ENCODE measurements at places on chromosomes 5 and 9. TPM values are rescaled to one million over a fixed set of nuclear protein-coding genes. Genes with fewer than 3 reads are reported as not detected.

- DNase-seq: no peak
Measured at GRCh38 chr9:110947491-110948044, 90.7 kb downstream of the LPAR1 start.

GRCh38 chr9:90219548-90220118 is 423.0 kb downstream of the DIRAS2 start:
- no peak for DNase-seq

DNA sequence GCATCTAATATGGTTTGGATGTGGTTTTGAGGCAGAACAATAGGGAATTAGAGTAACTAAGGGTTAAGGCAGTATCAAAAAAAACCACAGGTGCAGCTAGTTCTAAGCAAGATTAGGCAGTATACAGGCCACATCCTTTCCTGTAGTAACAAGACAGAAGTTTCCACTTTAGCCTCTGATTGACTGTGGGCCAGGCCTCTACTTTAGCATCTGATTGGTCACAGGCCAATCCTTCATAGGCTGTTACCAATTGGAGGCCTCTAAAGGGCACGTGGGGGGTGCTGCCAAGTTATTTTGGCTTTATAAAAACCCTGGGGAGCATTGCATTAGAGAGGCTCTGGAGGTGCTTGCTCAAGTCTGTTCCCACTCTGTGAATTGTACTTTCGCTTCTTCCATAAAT is 144.1 kb upstream of the ST8SIA4 start:
- DNase-seq: no peak

DNA sequence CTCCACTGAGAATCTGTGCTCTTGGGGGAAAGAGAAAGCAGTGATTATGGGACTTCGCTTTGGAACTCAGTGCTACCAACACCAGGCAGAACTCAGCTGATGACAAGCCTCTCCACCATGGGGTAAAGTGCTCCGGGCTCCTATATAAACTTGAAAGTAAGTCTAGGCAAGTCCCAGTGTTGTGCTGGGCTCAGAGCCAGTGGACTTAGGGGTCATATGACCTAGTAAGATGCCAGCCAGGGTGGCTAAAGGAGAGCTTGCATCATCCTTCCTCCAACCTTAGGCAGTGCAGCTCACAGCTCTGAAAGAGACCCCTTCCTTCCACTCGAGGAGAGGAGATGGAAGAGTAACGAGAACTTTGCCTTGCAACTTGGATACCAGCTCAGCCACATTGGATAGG is 35.1 kb upstream of the FREM1 start:
- DNase-seq: no peak

- DNase-seq: no peak
Measured at GRCh38 chr5:78056901-78057514, 237.5 kb downstream of the AP3B1 start.

ANKRD31 gene
- 0.25 TPM for total RNA-seq

ERAP2 gene
- total RNA-seq: 184 TPM

PCDHA9 gene
- total RNA-seq: not detected

EGFLAM gene
- total RNA-seq: under 0.01 TPM

SLC1A1 gene
- total RNA-seq: 39.5 TPM

PRLR gene
- total RNA-seq: 0.35 TPM

ELL2 gene
- 38.6 TPM for total RNA-seq

Measured in renal cortical epithelial cell (primary cell).